ENCODE measurements at places on chromosomes 2 and 18.

DNA sequence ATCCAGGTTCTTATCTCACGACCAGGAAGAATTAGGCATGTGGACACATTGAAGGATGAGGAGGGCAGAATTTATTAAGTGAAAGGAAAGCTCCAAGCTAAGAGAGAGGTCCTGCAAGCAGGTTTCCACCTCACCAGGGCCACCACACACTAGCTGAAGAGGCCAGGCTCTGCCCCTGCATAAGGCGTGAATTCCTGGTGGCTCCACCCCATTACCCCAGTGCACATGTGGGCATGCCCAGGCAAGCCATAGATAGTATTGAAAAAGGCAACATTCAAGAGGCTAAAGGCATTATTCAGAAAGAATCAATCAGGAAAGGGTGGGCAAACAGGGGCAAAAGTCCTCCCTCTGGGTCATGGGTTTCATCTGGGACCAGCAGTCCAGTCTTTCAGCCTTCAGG is 30.9 kb upstream of the GRP start:
- DNase-seq: no peak

GRCh38 chr2:116737951-116738350 is 1076.5 kb upstream of the DDX18 start:
- DNase-seq: no peak

DNA sequence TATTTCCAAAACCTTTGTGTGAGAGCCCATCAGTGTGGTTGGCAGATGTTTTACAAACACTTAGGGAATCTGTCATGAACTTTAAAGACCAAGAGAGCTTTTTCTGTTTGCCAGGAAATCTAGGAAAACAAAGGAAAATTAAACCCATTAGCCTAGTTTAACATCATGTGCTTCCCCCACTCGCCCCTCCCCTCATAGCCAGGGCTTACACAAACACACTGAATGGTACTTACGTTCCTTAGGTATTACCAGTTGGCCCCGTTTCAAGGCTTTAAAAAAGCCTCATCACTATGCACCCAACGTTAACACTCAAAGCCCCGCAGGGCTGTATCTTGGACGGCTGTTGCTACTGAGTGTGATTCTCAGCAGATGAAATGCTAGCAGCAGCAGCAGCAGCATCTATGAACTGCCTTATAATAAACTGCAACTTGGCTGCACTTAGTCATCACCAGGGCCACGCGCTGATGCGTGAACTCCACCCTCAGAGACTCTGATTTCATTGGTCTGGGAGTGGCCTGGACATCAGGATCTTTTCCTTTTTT is 20.1 kb upstream of the TTC39C start:
- no peak for DNase-seq

- no peak for DNase-seq
Measured at GRCh38 chr18:56891870-56892269, 240.7 kb downstream of the WDR7 start.

DNA sequence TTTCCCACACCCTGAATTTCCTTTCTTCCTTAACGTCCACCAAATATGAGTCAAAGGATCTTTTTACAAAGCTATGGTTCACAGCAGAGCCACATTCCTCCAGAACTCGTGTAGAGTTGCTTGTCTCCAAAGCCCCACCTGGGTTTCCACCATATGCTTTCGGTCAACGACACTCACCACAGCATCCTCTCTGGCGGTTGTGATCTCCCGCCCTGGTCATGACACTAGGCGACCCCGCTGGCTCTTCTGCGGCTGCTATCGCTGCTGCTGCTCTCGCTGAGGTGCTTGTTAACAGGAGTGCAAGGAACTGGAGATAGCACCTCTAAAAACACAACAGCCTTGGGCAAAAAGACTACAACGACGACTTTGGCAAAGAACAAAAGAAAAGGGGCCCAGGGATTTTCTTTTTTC is 340 bp downstream of the SLC40A1 start:
- DNase-seq: peak; percentile 32

GRCh38 chr2:50069454-50069853 is 915.1 kb upstream of the FSHR start:
- DNase-seq: no peak

DNA sequence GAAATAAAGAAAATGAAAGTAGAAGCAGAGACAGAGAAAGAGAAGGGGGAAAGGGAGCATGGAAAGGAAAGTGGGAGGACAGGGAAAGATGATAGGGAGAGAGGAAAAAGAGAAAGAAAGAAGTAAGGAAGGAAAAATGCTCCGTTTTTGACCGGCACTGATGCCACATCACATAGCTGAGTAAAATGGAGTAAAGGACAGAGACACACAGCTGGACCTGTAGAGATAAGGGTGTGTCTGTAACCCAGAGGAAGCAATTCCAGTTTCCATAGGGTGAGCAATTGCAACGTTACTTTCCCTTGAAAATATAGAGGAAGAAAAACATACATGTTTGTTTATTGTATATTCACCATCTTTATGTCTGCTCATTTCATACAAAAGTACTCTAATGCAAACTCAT is 1866.9 kb upstream of the PIK3C3 start:
- DNase-seq: no peak

- no peak for DNase-seq
Measured at GRCh38 chr18:50816419-50817166, 3.2 kb downstream of the MRO start.

GRCh38 chr18:45006934-45007333 is 326.2 kb downstream of the SETBP1 start:
- DNase-seq: no peak

- DNase-seq: no peak
Measured at GRCh38 chr2:119672161-119672862, 6.7 kb upstream of the TMEM177 start.

DNA sequence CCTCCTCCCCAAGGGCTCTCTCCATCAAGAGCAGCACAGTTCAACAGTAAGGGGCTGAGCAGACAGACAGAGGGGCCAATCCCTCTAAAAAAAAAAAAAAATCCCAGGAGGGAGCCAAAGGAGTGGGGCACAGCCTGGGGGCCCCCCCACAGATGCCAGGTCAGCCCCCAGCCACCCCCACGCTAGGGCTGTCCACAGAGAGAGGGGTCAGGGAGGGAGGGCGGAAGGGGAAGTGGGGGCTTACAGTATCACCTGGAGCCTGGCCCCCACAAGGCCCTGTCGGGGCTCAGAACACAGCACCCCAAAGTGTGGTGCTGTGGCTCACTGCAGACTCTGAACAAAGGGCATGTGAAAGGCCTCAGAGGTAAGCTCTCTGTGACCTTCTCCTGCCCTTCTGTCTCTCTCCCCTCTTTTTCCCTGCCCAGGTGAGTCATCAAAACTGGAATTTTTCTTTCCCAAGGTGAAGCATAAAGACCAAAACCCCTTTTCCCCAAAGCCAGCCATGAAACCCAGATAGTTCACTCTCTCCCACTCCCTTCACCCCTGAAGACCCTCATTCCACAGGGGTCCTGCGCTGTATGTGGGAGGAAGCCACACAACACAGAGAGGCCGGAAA is 13.9 kb downstream of the BIN1 start:
- DNase-seq: no peak

DNA sequence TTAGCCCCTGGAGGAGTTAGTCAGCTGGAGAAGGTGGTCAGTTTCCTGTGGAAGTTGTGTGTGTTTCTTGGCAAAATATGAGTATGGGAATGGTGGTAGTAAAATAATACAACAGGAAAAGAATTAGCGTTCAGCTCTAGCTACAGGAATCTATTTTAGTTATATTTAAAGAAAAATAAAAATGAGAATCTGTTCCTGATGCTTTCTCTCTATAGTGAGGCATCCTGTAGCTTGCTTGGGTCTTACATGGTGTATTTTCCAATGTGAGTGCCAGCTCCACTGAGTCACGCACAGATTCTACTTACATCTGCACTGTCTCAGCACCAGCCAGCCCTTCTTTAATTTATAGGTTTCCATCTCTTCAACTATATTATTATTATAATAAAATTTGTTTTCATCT is 132.2 kb downstream of the BIRC6 start:
- DNase-seq: no peak

- no peak for DNase-seq
Measured at GRCh38 chr18:22024924-22025323, 144.5 kb upstream of the GATA6 start.

- DNase-seq: no peak
Measured at GRCh38 chr2:10022445-10022844, 20.9 kb upstream of the KLF11 start.

GRCh38 chr2:207625014-207625907 is at the start of gene METTL21A:
Gene METTL21A (minus strand): TSS chr2:207625394. CDS start chr2:207624375, 1,019 bp downstream.
- peak; percentile 90 for DNase-seq

- DNase-seq: no peak
Measured at GRCh38 chr2:586641-587076, 90.5 kb downstream of the TMEM18 start.

DNA sequence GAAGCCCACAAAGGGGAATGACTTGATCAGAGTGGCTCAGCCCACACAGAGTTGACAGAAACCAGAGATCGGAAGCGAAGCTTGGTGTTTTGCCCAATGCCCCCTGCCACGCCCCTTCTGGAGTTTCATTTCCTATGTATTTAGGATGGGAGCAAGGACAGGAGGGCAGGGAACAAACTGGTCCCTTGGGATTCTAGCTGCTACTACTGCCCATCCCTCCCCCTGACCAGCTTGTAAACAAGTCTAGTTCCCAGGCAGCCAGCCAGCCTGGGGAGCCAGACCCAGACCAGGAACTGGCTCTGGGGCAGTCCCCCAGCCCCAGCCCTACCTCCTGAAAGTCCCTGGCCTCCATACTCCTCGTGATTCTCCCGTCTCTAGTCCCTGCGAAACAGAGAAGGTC is 8.3 kb downstream of the WNT6 start:
- DNase-seq: no peak

DNA sequence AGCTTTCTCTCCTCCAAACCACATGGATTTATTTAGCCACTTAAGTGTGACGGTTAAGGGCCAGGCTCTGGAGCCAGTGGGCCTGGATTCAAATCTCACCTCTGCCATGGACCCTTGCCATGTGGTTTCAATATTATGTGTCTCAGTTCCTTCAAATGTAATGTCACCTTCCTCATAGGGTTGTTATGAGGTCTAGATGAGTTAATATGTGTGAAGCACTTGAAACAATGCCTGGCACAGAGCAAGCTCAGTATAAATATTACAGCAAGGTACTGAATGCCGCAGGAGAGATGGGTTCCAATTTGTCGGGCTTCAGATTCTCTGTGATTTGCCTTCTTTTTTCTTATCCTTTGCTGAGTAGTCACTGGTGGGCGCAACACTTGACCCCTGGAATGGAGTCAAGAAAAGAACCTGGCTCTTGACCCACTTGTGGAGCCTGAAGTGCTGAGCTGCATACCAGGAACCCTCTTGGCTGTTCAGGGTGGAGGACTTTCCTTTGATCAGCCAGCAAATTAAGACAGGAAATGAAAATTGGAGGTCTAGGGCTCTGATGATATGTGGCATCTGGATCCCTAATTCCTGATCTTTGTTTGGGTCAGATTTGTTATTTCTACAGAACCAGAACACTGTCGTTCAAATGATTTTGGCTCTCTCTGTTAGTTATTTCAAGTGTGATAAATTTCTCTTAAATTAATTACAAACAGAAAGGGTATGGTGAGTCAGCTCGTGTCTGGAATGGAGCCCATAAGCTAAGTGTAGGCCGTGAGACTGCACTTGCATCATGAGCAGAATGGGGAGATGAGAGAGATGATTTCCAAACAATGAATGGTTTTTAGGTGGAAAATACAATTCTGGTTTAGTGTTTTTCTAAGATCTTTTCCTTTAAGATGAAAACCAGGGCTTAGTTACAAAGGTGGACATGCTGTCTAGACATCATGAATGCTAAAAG is 293.0 kb downstream of the KCNS3 start:
- no peak for DNase-seq

DNA sequence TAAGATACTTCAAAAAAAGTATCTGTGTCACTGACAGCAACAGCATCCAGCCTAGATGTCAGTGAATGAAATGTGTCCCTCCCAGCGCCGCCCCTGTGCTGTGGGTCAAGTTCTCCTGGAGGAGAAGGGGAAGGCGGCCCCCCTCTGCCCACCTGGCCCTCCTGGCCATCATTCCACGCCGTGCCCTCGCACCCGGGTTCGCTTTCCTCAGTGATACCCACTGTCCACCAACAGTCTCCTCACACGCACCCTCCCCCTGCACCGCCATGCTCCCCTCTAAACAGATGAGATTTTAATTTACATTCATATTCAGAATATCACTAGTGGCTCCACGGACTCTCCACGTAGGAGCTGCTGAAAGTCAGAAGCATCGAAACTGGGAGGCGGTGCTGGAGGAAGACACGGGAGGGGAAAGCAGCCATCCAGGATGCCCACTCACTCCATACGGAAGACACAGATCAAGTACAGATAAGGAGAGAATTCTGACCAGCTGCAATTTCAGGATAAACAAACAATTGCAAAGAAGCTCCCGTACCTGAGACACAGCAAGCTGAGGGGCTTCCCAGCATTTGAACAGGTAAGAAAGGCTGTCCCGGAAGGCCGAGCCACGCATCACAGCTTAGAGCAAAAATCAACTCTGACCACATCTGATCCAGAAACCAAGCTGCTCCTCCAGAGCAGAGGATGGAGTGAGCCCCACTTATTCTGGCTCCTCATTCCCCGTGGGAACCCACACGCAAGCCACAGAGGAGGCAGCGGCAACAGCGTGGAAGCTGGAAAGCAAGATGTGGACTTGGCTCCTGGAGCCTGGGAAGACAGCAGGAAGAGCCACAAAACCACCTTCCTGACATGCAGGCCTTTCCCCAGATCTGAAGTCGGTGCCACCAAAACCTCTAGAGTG is 49.7 kb downstream of the PXDN start:
- DNase-seq: no peak

DNA sequence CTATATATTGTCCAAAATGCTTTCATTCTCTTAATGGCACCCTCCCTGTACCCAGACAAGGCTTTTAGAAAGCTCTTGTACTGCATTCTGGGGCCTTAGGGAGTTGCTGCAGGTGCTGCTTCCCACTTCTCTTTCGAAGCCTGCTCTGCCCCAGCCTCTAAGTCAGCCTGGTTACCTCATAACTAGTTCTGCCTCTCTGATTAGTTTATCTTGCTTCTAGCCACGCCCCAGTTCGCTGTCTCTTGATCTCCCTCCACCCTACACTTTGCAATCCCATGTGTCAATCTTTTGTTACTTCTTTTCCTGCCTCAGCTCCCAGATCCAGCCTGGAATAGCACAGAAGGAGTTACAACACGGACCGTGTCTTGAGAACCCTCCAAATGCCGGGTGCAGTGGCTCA is 13.8 kb upstream of the NCOA1 start:
- DNase-seq: no peak

DNA sequence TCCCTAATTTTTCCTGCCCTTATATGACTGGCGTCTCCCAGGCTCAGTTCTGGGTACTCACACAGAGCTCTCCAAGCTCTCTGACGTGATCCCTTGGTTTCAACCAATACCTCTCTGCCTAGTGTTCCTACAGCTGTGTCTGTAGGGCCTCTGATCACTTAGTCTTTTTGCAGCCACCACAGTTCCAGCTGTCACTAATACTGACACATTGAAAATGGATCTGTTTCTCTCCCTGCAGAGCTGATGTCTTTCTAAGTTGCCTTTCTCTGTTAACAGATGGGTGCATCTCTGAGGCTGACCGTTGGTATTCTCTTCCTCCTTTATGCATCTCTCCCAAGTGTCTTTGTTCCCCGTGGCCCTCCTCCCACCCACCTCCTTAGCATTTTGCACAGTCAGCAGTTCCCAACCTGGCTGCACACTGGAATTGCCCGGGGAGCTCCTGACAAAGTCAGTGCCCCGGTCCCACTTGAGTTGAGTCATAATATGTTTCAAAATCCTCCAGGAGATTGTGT is 62.5 kb downstream of the CERS6 start:
- no peak for DNase-seq
